Putamen (tissue), 1 donor: ENCODE measurements at places on chromosomes 1 and 21.

DNA sequence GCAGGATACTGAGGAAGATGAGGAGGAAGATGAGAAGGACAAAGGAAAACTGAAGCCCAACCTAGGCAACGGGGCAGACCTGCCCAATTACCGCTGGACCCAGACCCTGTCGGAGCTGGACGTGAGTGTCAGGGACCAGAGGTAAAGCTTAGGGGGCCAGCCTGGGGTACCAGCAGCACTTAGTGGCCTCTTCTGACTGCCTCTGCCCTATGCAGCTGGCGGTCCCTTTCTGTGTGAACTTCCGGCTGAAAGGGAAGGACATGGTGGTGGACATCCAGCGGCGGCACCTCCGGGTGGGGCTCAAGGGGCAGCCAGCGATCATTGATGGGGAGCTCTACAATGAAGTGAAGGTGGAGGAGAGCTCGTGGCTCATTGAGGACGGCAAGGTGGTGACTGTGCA is 17.6 kb downstream of the KDF1 start:
- no peak for DNase-seq

- DNase-seq: no peak
These were observed 302.0 kb downstream of the SIPA1L2 start for GRCh38 chr1:232327899-232328298.

GRCh38 chr1:51955797-51956527 is 34.5 kb downstream of the RAB3B start:
- no peak for DNase-seq

DNA sequence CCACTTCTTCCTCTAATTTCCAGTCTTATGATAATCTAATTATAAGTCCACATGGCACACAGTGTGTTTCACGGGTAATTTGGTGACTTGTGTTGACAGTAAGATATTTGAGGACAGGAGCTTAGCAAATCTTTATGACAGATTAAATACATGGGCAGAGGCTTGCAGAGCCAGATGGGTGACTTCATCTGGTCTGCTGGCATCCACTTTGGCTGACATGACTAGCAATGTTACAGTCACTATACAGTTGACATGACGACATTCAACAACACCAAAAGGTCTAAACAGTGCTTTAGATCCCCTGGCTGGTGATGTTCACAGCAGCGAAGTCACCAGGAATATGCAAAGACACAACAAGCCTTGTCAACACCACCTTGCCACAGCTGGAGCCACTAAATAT is 147.2 kb downstream of the ETS2 start:
- DNase-seq: no peak

DNA sequence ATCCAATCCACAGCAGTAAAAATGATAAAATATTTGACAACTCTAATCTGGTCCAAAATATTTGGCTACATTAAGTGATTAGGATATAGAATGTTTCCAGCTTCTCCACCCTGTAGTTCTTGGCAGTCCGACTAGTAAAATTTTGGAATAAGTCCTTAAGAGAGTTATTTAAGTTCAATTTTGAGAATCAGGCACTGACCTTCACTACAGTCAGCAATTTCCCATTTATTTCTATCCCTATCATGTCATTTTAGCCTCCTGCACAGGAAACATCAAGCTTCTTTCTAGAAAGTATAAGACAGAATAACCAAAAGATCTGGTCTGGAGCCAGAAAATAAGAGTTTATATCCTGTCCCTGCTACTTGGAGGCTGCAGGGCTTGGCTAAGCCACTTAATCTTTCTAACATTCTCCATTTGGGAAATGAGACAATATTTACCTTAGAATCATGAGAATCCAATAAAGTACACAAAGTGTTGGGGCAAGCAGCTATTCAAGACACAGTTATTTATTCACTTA is 162.2 kb downstream of the DPYD start:
- DNase-seq: no peak

- DNase-seq: no peak
These were observed 26.1 kb downstream of the NR5A2 start for GRCh38 chr1:200053646-200054045.

DNA sequence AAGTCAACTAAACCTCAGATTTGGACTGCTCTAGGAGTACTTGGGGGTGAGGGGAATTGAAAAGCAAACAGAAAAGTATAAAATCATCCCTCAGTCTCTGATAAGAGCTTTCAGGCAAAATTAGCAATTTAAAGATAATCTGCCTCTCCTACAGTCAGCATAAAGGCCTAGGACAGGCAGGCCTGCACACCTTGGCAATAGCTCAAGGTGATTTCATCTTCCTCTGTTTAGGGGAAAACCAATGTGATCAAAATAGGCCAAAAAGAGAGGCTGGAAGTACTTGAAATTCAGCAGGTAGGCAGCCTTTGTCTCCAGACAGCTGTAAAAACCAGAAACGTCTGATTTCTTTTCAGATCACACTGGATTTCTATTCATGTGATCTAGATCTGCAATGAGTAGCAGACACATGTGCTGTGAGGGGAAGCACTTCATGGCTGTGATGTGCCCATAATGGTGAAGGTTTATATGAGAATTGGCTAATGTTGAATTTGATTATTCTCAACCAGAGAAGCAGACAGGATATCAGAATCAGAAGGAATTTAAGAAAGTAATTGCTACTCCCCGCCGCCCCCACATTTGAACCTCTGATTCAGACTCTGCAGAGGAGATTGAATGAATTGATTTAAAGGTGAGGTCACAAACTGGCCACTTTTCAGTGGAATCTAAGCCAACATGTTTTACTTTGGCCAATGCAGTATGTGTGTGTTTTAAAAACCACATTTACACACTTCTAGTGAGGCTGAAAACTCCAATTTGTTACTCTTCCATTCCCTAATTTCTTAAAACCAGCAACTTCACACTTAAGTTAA is 45.8 kb upstream of the DNASE2B start:
- DNase-seq: no peak

GRCh38 chr1:36172983-36173382 is 17.0 kb downstream of the MAP7D1 start:
- peak; percentile 64 for DNase-seq

DNA sequence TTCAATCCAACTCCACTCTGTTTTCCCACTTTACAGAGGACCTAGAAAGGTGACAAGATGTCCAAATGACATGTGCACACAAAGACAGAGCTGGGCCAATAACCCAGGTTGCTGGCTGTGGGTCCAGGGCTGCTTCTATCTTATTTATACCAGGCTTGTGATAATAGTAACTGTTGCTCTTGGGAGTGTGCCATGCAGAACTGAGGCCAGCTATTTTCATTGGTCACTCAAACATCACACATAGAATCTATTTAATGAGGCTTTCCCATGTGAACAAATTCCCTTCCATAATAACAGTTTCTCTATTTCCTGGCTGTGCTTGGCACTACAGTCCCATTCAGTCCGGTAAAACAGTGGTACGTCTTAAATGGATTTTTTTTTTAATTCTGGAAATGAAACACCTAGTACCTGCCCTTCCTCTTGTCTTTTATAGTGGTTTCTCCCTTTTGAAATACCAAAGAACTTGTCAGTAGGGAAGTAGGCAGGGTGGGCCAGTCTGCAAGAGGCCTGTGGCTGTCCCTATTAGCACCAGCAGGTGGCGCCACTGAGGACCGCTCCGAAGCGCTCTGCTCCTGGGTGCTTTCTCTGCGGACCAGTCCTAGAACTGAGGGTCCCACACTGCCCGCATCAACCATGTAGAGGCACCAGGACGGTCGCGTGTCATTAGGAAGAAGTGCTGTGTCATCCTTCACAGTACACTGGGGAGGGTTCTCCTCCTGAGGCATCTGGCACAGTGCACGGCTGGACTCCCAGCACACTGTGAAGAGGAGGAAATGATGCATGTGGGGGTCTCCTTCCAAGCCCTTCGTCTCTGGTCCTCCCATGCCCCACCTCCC is 52.1 kb downstream of the GPR161 start:
- no peak for DNase-seq

GRCh38 chr1:25477448-25478034 is 46.8 kb downstream of the MACO1 start:
- DNase-seq: no peak

- peak; percentile 75 for DNase-seq
These were observed 1.4 kb downstream of the LDLRAP1 start for GRCh38 chr1:25544819-25545218.

GRCh38 chr21:42384156-42384945 is 11.5 kb downstream of the TMPRSS3 start:
- DNase-seq: no peak

GRCh38 chr21:41775149-41775472 is 8.3 kb upstream of the RIPK4 start:
- DNase-seq: no peak

DNA sequence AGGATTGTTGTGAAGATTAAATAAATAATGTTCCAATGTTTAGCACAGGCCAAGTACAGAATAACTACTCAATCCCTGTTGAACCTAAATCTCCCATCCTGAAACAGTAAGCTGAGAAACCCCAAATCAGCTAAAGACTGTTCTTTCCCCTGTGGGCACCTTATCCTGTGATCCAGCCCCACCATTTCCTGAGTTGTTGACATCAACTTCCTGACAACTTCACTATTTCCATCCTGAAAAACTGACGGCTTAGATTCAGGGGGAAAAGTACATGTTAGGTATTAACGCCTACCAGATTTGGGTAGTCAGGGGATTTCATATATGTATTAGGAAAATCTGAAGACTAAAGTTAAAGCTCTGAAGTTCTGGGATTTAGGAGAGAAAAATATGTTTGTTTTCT is 51.7 kb upstream of the PALMD start:
- no peak for DNase-seq

GRCh38 chr1:205963352-205964155 is 20.3 kb upstream of the SLC26A9 start:
- DNase-seq: no peak

- no peak for DNase-seq
These were observed 18.3 kb downstream of the CA6 start for GRCh38 chr1:8963963-8964362.

GRCh38 chr1:116345843-116346242 is 27.2 kb upstream of the ATP1A1 start:
- DNase-seq: no peak

- no peak for DNase-seq
These were observed 69.8 kb upstream of the TRABD2B start for GRCh38 chr1:48066936-48067335.

DNA sequence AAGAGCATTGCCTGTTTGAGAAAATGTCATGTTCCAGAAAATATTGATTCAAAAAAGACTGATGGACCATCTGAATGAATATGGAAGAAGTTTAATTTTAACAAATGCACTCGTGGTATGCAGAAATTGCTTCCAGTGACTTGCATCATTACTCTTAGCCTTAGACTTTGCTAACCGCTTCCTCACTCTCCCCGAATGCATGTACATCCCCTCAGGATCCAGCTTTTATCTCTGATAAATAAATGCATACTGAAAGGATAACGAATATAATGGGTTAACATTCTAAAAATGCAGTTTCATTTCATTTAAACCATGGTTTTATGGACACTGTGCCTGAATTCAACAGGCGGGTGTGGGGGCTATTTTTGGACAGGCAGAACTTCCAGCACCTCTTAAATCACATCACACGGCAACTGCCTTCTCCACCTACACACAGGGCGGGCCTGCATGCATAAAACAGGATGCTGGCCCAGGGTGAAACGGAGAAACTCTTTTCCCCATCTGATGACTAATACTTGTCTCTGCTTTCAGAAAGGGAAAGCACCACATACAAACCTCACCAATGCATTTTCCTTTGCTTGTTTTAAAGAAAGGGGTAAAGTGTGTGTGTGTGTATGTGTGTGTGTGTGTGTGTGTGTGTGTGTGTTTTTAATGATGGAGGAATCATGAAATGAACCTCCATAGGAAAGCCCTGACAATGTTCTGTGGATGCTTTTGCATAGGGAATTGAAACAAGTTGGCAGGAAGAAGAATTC is 48.7 kb downstream of the SPAG17 start:
- DNase-seq: no peak

DNA sequence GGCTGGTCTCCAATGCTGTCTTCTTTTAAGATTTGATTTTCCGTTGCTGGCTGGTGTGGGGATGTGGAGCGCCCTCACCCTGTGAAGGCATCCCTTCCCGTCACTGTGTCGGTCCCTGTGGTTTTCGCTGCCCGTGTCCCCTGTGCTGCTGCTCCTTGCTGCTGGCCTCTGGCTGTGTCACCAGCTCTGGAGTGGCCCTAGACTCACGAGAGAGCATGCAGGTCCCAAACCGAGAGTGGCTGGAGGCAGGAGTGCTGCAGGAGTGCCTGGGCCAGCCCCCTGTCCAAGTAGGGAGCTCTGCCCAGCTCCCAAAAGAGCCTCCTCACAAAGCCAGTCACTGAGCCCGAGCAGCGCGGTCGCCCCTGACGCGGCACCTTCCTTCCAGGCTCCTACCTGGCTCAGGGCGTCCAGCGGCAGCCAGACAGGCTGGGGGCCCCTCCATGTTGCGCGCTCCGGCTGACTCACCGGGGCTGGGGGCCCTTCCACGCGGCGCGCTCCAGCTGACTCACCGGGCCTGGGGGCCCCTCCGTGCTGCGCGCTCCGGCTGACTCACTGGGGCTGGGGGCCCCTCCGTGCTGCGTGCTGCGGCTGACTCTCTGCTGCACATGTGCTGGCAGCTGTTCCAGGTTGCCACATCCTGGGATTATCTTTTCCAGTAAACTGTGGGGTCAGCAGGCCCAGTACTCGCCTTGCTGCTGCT is 106.7 kb upstream of the COL6A1 start:
- DNase-seq: no peak

DNA sequence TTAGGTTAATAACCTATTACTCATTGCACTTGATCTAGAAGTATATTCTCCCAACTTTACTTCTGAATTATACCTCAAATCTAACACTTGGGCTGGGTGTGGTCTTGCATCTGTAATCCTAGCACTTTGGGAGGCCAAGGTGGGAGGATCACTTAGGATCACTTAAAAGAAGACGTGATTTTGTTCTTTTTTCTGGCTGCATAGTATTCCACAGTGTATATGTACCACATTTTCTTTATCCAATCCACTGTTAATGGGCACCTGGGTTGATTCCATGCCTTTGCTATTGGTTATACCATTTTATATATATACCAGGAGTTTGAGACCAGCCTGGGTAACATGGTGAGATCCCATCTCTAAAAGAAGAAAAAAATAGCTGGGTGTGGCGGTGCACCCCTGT is 48.5 kb upstream of the TSNAX start:
- no peak for DNase-seq

DNA sequence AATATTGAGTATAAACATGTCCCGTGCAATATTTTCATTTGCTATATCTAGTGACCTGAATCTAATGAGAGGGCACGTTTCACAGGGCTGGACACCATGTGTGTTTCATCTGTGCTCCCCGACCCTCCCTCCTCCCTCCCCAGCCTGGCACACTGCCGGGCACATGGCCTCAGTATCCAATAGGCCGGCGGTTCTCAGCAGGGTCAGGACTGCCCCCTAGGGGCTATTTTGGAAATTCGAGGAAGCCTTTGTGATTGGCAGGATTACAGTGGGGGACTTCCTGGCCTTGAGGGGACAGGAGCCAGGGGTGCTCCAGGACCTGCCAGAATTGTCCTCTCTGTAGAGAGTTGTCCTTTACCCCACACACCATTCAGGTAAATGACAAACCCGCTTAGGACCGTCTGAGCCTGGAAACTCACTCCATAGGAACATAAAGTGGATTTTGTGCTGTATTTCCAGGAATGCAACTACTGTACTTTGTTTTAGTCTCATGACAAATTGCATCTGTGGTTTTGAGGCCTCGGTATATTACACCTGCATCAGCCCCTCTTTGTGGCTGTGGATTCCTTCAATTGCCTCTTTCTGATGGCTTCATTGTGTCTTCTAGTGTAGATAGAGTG is 109.5 kb upstream of the SIM2 start:
- no peak for DNase-seq
